ENCODE measurements at places on chromosomes 1 and 21.

DNA sequence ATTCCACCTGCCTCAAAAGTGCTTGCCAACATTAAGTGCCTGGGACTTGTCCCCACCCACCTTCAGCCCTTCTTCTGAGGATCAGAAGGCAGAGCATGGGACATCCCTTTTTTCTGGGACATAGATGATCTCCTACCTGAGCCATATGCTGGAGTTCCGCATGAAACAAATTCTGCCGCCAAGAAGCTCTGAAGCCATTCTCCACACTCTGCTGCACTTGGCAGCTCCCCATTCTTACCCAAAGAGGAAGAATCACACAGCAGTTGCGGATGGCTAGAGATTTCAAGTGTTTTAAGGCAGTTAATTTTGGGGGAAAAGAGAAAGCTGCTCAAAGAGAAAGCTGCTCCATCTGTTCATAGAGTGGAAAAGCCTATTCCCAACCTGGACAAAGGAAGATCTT is 197.3 kb upstream of the COA6 start:
- DNase-seq, result no peak

GRCh38 chr21:33781121-33781520 is 134.5 kb downstream of the ATP5PO start:
- DNase-seq, result no peak

DNA sequence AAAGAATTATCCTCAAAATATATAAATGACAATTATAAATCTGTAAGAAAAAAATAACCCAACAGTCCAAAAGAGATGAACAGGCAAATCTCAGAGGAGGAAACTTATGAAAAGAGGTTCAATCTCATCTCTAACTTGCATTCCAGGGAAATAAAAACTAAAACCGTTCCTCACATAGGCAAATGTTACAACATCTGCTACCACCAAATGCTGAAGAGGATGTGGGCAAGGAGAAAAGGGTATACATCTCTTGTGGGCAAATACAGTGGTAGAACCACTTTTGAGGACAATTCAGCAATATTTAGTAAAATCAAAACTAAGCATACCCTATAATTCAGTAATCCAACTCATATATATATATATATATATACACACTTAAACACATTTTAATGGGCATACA is 33.7 kb upstream of the SGIP1 start:
- no peak for DNase-seq

- no peak for DNase-seq
Observed at GRCh38 chr1:183914891-183915290, 110.0 kb downstream of the RGL1 start.

- no peak for DNase-seq
Observed at GRCh38 chr1:67217938-67218337, 51.7 kb downstream of the IL23R start.

GRCh38 chr1:37392051-37392450 is 82.3 kb upstream of the ZC3H12A start:
- no peak for DNase-seq

DNA sequence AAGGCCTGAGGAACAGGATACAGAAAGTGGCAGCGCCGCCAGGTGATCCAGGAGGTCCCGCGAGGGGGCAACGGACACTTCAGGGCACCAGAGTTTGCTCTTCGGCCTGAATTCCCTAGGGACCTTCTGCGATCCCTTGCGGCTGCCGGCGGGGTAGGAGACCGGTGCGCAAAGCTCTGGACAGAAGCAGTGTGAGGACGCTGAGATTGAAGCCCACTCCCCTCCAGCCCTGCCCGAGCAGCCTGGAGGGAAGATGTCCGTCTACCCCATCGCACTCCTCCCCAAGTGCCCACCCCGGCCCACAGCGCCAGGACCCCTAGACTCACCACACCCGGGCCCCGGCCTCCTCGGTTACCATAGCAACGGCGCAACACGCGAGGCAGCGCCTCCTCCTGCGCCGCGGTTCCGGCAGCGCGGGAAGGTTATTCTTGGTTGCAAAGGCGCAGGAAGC is at the start of gene ANKRD45:
ANKRD45 (minus strand) TSS at position 361 of the 451 bp plus-strand sequence. CDS start 10,433 bp downstream, outside the sequence.
- no peak for DNase-seq

Measured in NCI-H226 (cell line).